ENCODE measurements at places on chromosomes 7 and 10.

DNA sequence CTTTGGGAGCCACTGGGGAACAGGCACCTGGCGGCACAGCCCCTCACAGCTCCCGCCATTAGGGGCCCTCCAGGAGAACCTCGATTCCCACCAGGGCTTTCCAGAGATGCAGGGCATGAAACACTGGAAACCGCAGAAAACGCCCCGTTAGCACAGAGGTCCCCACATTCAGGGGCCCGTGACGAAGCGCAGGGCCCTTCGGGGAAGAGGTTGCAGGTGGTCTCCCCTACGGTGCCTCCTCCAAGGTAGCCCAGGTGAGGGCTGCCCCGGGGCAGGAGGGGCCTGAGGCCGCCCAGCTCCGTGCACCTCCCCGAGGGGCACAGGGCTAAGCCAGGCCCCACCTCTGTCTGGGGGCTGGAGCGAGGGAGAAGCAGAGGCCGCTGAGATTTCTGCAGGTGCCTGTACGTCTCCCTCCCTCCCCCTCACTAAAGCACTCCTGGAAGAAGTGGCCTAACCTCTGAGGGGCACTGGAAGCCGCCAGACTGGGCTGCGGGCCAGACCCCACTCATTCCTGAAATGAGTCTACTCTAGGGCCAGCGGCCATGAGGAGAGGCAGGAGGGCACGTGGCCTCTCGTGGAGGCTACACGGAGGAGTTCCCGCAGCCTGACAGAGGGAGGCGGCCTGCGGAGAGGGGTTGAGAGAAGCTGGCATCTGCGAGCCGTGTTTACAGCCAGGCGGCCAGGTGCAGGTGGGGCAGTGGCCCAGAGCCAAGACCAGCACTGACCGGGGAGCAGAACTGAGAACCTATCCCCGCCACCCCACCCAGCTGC is 6.9 kb downstream of the PDGFA start:
- no peak for DNase-seq

- DNase-seq, result no peak
Observed at GRCh38 chr7:135723411-135723810, 4.6 kb downstream of the SLC13A4 start.

DNA sequence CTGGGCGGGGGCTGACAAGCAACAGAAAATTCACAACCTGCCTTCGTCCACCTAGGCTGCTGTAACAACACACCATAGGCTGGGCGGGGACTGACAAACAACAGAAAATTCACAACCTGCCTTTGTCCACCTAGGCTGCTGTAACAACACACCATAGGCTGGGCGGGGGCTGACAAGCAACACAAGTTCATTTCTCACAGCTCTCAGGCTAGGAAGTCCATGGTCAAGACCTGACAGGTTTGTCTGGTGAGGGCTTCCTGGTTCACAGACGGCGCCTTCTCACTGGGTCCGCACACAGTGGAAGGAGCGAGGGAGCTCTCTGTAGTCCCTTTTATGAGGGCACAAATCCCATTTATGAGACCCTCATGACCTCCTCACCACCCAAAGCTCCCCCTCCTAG is 52.2 kb downstream of the DIP2C start:
- DNase-seq, result no peak

DNA sequence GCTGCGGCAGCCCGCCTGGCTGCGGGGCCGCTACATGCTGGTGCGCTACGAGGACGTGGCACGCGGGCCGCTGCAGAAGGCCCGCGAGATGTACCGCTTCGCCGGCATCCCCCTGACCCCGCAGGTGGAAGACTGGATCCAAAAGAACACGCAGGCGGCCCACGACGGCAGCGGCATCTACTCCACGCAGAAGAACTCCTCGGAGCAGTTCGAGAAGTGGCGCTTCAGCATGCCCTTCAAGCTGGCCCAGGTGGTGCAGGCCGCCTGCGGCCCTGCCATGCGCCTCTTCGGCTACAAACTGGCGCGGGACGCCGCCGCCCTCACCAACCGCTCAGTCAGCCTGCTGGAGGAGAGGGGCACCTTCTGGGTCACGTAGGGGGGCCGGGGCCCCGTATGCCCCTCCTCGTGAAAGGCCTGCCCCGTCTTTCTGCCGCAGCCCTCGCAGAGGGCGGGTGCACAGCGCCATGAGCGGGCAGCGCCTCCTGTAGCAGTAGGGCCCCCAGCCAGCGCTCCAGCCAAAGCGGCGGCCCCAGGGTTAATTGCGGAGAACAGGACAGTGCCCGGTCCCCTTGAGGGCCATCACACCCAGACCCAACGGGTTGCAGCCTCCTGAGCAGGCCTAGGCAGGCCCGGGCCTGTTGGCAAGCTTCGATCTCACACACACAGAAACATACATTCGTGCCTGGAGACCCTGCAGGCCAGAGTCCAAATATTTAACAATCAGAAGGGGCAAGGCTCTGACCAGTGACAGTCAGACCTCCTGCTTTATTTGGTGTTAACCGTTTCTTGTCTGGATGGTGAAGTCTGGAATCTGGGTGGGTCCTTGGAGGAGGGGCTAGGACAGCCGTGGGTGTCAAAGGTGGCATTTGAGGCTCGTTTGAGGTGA is 44.1 kb downstream of the CHST3 start:
- DNase-seq, result no peak

- no peak for DNase-seq
Observed at GRCh38 chr7:116500078-116500853, 728 bp downstream of the CAV2 start.

- DNase-seq, result no peak
Observed at GRCh38 chr10:122117475-122117874, 128.5 kb downstream of the TACC2 start.

DNA sequence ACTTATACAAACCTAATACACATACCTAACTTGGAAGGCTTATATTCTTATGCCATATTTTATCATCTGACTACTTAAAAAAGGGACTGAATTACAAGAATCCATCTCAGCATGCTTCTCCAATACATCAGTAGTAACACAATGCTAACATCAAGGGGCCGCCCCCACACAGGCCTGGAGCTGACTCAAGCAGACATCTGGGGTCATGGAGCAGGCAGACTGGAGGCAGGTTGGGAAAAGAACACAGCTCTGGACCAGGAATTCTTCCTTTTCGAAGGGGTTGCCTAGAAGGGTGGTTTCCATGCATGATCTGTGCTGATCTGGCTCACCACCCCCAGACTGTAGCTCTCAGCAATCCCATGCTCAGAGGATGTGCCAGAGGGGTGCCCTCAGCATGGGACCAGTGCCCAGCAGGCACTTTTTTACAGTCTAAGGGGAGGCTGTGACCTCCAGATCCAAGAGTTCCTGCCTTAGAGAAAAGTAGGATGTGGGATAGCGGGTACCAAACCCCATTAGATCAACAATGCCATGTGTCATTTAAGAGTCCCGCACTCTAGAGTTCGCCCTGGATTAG is 26.1 kb upstream of the DUSP5 start:
- DNase-seq, result no peak

GRCh38 chr10:105706281-105707026 is 1065.4 kb downstream of the SORCS3 start:
- no peak for DNase-seq

DNA sequence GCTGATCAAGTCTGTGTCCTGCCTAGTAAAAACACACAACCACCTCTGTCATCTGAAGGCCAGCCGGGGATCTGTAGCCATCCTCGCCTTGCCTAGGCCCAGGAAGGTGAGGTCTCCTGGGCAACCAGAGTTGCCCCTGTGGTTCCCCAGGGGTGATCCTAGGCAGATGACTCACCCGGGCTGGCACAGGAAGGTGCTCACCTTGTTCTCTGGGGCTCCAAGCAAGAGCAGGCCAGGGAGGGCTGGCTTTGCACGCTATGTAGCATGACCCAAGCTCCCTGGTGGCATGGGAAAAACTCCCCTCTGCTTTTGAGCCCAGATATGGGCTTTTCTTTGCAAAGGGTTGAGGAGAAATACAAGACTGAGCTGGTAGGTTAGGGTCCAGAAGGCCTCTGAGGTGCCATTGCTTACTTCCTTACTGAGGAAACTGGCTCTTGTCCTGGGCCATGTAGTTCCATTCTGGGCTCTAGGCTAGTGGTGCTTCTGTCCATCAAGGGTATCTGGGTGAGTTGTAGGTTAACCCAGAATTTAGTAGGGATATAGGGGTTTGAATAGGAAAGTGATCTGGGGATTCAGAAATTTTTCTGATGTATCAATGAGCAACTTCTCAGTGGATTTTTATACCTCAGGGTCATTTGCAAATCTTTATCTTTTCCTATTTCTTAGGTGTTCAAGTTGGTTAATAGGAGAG is 112.0 kb downstream of the NT5C2 start:
- no peak for DNase-seq

GRCh38 chr7:48904975-48905374 is 19.4 kb upstream of the CDC14C start:
- no peak for DNase-seq

- no peak for DNase-seq
Observed at GRCh38 chr10:59831658-59832503, 74.5 kb downstream of the CCDC6 start.

DNA sequence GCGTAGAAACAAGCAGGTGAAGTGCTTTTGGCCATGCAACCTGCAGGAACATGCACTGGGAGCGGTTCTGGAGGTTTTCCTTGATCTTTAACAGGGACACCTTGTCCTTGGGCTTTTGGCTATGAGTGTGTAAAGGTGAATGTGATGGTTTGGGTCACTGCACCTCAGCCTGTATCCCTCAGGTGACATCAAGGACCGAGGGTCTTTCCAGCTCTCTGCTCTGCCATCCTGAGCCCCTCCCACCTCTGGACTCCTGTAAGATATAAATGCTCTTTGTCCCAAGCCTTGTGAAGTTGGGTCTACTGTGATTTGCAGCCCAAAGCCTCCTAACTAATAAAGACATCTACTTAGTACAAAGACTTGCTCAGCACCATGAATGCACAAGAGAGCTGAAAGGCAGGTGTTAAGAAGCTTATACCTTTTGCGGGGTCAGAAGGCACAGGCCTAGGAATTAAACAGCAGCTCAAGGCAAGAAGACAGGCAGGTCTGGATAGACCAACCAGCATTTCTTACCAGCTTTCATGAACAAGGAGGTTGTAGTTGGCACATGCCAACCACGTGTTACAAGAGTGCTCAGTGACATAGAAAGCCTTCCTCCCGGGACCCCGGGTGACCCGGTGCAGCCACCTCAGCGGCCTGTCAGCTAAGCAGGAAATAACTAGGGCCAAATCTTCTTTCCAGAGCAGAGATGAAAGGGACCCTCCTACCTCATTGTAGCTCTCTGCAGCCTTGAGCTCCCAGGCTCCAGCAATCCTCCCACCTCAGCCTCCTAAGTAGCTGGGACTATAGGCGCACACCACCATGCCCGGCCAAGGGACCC is 89.9 kb downstream of the CARD11 start:
- no peak for DNase-seq

DNA sequence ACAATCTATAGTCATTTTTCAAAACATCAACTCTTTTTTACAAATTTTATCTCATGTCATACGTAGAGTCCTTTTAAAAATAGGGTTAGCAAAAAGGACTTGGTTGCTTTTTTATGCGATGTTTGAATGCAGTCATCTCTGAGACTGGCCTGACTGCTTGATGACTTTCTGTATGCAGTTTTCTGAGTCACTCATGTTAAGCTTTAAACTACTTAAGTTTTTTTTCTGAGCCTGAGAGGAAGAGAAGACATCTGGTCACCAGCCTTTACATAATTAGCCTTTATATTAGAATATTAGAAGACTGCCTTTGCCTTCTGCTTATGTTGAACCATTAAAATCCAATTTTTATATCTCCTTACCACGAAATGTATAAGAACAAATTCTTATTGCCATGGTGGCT is 834.4 kb upstream of the MBL2 start:
- no peak for DNase-seq

DNA sequence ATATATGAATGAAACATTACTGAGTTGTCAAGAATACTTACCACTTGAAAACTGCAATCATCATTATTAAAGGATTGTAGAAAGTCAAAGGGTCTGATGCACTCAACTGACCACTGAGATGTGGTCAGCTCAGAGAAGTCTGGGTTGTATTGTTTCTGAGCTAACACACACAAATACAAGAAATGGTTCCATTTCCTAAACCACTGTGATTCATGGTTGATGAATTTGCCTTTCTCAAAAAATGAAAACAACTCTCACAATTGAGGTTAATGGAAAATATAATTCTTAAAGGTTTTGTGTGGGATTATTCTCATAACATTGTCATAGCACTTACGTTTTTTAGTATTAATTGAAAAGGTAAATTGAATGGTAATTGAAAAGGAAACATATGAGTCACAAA is 45.6 kb upstream of the TAS2R16 start:
- DNase-seq, result no peak

- no peak for DNase-seq
Observed at GRCh38 chr10:125201108-125201524, 40.8 kb upstream of the CTBP2 start.

- DNase-seq, result no peak
Observed at GRCh38 chr10:30437031-30437841, 3.3 kb downstream of the MAP3K8 start.

GRCh38 chr7:81707966-81708365 is 61.9 kb downstream of the HGF start:
- DNase-seq, result no peak

- no peak for DNase-seq
Observed at GRCh38 chr7:22351329-22351692, 5.6 kb downstream of the RAPGEF5 start.

- DNase-seq, result peak; percentile 35
Observed at GRCh38 chr7:98745722-98746318, 124.0 kb downstream of the TMEM130 start.

GRCh38 chr7:47149208-47149839 is 432.6 kb downstream of the TNS3 start:
- DNase-seq, result no peak

DNA sequence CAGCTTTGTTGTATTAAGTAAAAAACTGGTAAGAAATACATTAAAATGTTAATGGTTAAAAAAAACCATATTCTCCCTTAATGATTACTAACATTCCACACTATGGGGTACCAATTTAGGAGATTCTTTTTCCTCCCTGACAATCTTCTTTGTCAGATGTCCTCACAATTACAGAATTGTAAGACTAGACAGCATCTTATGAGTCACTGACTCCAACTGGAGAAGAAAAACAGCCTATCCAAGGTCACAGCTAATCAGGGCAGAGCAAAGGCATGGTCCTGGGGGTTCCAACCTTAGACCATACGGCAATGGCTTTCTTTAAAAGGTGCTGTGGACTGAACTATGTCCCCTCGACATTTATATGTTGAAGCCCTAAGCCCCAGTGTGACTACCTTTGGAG is 127.6 kb downstream of the DLG5 start:
- no peak for DNase-seq

Measured in T-cell (primary cell).